ENCODE measurements at places on chromosomes 4 and X. TPM values are rescaled to one million over a fixed set of nuclear protein-coding genes. Genes with fewer than 3 reads are reported as not detected.
A peak's percentile ranks its signal among the peaks of the same experiment; 100 is the strongest.

- no peak for DNase-seq
Measured at GRCh38 chrX:129493643-129494042, 29.6 kb downstream of the SMARCA1 start.

GRCh38 chr4:98608356-98608755, 50.1 kb downstream of the TSPAN5 start:
- DNase-seq = no peak

- peak; percentile 19 for DNase-seq
Measured at GRCh38 chrX:71565474-71566041, 12.7 kb upstream of the GCNA start.

DNA sequence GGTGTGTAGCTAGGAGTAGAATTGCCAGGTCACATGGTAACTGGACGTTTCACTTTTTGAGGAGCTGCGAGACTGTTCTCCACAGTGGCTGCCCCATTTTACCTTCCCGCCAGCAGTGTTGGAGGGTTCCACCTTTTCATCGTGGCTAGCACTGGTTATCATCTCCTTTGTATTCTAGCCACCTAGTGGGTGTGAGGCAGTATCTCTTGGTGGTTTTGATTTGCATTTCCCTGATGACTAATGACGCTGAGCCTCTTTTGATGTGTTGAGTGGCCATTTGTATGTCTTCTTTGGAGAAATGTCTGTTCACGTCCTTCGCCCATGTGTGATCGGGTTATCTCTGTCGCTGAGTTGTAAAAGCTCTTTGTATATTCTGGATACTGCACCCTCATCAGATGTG, 10.6 kb downstream of the ABCD1 start:
- DNase-seq = peak; percentile 28

GRCh38 chrX:40169193-40170101, 71.7 kb upstream of the BCOR start:
- DNase-seq = peak; percentile 58

The AREG gene
- total RNA-seq = 5.6 TPM

The ARR3 gene
- total RNA-seq = not detected

The FAM114A1 gene
- 6.6 TPM for total RNA-seq
